T47D (cell line): ENCODE measurements at places on chromosomes 1 and 21.

DNA sequence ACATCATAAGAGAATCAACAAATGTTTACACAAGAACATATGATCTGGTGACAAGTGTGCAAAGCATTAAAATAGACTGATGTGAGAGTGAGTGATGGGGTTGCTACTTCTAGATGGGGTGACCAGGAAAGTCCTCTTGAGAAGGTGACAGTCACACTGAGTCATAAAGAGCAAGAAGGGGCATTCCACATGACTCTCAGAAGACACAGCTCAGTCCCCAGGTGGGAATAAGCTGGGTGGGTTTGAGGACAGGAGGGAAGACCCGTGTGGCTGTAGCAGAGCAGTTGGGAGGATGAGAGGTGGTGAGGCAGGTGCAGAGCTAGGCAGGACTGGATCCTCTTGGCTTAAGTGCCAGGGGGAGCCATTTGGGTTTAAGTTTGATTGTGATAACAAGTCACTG, 53.1 kb downstream of the TNR start:
- no peak for DNase-seq

GRCh38 chr1:151196292-151196800, 2.0 kb upstream of the PIP5K1A start:
- no peak for DNase-seq

DNA sequence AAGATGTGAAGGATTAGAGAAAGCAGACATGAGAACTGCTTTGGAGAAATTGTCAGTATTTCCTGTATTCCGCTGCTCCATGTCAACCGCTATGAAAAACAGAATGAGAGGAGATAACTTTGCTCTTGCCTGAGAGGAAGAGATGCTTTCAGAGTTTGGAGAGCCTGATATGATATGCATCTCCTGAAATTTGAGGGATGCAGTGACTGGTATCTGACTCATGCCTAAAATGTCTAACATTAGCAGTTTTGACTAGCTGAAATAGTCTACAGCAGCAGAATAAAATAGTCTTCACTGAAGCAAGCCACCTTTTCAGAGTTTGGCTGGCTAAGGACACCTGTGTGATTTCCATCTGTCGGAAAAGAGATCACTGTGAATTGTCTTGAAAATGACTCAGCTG, 165.8 kb upstream of the LRRC7 start:
- no peak for DNase-seq

GRCh38 chr1:216073793-216074595, 349.3 kb downstream of the USH2A start:
- DNase-seq: no peak

DNA sequence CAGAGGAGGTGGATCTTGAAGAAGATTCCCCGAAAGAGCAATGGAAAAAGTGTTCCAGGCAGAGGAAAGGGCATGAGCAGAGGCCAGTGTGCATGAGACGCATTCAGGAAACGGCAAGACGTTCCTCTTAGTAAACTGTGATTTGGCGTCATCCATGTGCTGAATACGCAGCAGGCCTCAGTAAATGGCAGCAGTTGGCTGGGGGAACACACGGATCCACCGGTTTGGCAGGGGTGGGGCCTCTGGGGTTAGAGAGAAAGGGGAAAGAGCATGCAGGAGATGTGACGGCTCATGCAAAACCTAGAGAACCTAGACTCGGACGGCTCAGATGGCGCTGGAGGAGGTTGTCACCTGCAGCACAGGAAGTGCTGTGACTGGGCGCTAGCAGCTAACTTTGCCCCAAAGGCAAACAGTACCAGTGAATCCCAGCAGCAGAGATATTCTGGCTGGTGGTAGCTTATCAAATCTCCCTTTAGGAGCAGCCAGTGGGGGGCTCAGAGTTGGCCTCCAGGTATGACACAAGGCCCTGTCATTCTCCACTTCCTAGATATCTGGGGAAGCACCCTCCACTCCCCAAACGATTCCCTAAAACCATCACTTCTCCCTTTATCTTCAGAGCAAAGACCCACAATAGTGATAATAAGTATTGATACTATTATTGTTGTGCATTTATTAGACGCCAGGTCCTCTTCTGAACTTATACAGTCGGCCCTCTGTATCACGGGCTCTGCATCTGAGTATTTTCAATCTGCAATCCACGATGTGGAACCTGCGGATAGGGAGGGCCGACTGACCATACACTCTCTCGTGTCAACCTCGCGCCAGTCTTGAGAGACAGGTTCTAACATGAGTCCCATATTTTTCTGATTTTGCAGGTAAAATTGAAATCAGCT, 7.6 kb downstream of the LAPTM5 start:
- no peak for DNase-seq

DNA sequence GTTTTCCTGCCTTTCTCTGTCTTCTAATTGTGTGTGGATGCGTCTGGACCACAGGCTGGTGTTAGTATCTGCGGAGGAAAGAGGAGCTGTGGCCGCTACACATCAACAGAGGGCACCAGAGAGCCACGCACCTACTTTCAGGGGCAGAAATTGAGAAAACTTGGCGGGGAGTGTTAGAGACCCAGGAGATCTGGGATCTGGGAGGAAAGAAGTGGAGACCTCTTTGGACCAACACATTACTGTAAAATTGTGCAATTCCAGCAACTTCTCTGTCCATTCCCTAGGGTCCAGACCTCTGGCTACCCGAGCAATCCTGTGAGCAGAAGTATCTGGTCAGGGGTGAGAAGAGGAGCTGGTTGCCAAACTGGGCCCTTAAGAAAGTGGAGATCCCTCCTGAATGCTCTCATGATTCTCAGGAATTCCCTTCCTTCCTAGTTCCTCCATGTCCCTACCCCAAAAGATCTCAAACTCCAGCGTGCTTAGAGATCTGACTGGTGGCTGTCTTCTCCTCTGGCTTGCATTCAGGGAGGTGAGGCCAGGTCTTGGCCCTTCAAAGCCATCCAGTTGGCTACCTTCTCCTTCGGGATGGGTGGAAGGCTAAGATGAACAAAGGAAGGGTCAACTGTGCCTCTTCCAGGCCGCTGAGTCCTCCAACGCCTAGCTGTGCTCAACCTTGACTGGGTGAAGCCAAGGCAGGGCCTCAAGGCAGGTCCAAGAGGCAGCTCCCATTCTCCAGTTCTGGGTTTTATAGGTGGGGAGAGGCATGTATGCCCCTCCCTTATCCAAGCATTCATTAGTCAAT, 1.2 kb upstream of the KIRREL1 start:
- peak; percentile 79 for DNase-seq

- DNase-seq: peak; percentile 13
These were observed 137.1 kb downstream of the ACTL8 start for GRCh38 chr1:17892225-17892624.

GRCh38 chr1:193308438-193308837, 122.0 kb upstream of the B3GALT2 start:
- DNase-seq: no peak

- DNase-seq: no peak
These were observed 56.5 kb downstream of the FNBP1L start for GRCh38 chr1:93504247-93505033.

DNA sequence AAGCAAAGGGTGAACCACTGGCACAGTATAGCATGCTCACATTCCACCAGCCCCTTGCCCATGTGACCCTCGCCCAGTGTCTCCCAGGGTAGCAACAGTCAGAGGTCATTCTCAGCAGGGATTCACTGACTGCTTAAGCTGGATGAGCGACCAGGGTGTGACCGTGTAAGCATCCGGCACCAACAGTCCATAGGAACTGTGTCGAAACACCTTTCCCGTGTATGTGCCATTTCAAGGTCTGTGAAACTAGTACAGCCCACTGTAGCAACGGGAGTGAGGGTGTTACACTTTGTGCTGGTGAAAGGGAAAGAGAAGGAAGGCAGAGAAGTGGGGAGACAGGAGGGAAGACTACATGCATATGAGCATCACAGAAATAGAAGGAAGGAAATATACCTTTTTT, 10.8 kb downstream of the PIK3C2B start:
- DNase-seq: no peak

DNA sequence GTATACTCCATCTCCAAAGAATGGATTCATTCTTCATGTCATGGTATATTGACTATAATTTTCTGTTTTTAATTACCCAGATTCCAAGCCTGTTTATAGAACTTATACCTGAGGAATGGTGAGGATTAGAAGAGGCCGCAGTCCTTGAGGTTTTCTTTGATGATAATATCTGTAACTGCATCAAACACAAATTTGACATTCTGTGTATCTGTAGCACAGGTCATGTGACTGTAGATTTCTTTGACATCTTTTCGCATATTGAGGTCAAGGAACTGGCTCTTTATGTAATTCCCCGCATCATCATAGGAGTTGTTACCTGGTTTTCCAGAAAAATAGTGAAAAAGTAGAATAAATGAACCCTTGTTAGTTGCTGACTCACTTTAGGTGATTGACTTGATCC, 16.2 kb downstream of the GNAT2 start:
- DNase-seq: no peak

- DNase-seq: no peak
These were observed 162.0 kb downstream of the RUNX1 start for GRCh38 chr21:34887105-34887442.

GRCh38 chr1:107110326-107110725, 30.5 kb upstream of the NTNG1 start:
- DNase-seq: no peak

DNA sequence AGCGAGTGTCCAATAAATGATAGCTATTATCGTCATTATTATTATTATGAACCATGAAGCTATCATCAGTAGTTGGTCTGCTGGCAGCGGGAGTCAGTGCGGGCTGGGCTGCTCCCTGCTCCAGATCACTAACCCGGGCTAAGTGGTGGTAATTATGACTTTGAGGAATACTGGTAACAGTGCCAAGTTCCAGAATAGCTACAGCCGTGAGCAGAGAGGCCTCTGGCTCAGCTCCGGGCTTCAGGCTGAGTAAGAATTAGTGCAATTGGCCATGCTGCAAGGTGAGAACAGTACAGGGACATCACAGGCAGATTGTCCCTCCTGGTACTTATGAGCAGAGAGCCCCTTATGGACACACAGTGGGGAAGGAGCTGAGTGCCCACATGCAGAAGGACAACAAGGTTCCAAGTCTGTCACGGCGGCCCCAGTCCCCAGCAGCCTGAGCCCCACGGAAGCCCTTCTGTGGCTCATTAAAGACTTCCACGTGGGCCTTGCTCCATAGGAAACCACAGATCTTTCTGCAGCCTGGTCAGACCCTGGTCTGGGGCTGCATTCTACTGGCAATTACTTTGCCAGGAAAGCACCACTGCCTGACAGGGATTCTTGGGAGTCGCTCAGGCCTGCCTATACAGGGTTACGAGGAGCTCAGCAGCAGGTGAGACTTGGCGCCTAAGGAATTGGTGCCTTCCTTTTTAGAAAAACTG, 235.1 kb downstream of the RRAGC start:
- DNase-seq: no peak

DNA sequence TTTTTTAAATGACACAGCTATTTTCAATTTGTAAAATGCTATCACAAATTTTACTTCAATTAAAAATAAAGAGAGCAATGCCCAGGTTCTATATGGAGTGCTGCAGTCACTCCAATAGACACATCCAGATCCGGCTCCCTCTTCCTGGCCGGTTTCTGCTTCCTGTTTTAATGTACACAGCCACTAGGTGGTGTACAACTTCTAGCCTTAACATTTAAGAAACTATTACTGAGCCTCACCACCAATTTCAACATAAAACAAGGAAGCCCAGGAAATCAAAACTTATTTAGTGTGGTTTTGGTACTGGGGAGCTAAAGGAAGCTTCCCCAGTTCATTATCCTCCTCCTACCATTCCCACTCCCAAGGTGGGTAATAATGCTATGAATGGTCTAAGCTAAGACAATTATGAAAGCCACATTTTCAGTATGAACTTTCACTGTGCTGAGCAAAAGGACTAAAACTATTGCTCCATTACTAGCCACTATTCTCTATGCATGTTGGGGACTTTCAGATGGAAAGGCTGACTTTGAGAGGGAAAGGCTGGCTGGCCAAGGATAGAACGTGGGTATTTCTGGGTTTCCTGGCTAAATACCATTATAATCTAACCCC, 25.5 kb upstream of the MTMR11 start:
- DNase-seq: peak; percentile 32

- DNase-seq: no peak
These were observed 19.3 kb upstream of the PTAFR start for GRCh38 chr1:28195780-28196179.

- DNase-seq: no peak
These were observed 72.3 kb upstream of the PALMD start for GRCh38 chr1:99573431-99574217.

GRCh38 chr1:227306689-227307088, 11.6 kb downstream of the CDC42BPA start:
- no peak for DNase-seq

GRCh38 chr1:93620841-93621210, 60.8 kb downstream of the BCAR3 start:
- DNase-seq: peak; percentile 76

GRCh38 chr1:94798054-94798453, 22.1 kb upstream of the SLC44A3 start:
- no peak for DNase-seq

GRCh38 chr1:152109231-152109997, 5.8 kb downstream of the TCHH start:
- peak; percentile 30 for DNase-seq

DNA sequence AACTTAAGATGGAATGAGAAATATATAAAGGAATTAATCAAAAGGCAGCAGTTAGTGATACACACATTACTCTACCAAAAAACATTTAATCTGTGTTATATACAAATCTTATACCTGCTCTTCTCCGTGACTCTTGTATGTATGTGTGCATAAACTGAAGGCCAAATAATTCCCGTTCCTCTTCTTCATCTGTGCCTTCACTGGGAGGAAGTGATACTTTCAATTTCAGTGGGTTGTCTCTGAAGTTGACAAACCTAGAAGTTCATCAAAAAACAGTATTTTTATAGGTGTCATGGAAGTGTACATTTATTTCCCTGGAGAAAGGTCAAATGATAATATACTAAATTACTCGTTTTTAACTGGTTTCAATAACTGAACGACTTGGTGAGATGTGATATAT, 19.3 kb downstream of the TRMT13 start:
- DNase-seq: no peak

- no peak for DNase-seq
These were observed 91.6 kb downstream of the KIF26B start for GRCh38 chr1:245246433-245246832.

DNA sequence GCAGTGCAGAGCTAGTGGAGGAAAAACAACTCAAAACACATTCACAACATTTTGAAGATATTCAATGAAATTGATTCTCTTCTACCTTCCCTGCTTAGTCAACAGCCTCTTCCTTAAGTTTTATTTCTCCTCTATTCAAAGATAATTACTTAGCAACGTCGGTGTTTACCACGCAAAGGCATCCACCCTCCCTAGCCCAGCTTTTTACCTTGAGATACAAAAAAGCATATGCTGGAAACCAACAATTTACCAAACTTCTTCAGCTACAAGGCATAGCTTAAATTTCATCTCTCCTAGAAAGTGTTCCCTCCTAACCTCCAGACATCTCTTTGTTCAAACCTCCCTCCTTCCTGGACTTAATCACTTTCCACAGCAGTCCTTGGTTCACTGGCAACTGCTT, 102.8 kb upstream of the SOD1 start:
- DNase-seq: no peak

DNA sequence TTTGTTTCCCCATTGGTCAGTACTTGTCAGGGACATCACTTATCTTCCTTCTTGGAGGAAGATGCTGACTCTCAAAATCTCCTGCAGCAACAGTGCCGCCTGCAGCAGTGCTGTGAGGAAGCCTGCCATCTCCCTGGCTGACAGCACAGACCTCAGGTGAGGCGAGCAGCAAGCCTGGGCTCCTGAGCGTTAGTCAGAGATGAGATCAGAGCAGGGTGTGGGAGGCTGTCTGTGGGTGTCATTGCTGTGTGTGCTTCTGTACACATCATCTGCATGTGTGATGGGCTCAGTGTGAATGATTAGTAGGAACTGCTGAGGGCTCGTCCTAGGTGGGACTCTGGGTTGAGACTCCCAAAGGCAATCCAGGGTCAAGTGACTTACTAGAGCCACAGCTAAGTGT, 6.1 kb downstream of the STRIP1 start:
- no peak for DNase-seq

- DNase-seq: peak; percentile 64
These were observed 1.0 kb downstream of the PRDX6 start for GRCh38 chr1:173478094-173478674.
